ENCODE measurements at places on chromosomes 13 and 19.

DNA sequence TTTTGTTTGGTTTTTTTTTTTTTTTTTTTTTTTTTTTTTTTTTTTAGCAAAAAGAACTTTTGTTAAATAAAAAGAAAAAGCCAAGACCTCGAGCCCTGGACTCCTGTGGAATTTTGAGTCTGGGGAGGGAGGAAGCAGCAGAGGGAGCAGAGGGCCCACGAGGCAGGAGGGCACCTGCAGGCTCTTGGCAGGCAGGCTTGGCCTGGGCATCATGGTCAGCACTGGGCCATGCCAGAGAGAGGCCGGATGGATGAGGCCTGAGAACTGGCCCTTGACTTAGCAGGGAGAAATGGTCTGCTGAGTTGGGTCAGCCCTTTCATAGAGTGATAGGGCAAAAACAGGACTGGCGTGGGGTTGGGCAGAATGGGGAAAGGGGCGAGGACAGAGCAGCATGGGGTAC, 100.4 kb downstream of the GPR12 start:
- no peaks in the 10 kb centered on the region for H3K36me3 ChIP-seq
- H3K27me3 ChIP-seq, result no peaks in the 10 kb centered on the region
- no peak for DNase-seq
- H3K27ac ChIP-seq, result no peak overlapping the region
- no peaks in the 10 kb centered on the region for H3K4me1 ChIP-seq

GRCh38 chr19:29841559-29842367, 30.0 kb downstream of the CCNE1 start:
- H3K27ac ChIP-seq, result no peak overlapping the region
- H3K27me3 ChIP-seq, result no peaks in the 10 kb centered on the region

DNA sequence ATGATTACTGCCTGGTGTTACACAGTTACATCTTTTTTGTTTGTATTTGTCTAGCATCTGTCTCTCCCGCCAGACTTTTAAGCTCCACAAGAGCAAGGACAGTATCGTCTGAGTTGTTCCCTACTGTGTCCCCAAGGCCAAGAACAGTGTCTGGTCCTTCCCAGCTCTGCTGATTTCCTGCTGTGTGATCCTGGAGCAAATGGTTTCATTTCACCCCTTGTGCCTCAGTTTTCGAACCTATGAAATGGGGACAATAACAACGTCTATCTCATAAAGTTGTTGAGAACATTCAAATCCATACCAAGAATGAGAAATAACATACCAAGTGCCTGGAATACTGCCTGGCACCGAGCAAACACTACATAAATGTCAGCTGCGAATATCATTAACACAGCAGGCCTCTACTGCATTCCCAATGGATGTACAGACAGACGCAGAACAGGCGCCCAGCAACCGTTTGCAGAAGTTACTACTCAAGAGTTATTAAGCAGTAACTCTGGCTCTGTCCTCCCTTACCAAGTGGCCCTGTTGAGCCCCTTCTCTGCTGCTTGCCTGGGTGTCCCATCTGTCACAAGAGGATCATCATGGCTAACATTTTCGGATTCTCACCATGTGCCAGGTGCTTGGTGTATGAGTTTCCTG, 11.4 kb downstream of the XRCC1 start:
- H3K27ac ChIP-seq, result no peak overlapping the region
- no peak overlapping the region for H3K4me3 ChIP-seq
- no peaks in the 10 kb centered on the region for H3K27me3 ChIP-seq
- no peaks in the 10 kb centered on the region for H3K4me1 ChIP-seq

- no peaks in the 10 kb centered on the region for H3K36me3 ChIP-seq
- H3K4me1 ChIP-seq, result peaks cover 10% of the 10 kb centered on the region
- no peak overlapping the region for H3K4me3 ChIP-seq
- no peak overlapping the region for H3K27ac ChIP-seq
Observed at GRCh38 chr13:109331011-109331433, 455.4 kb downstream of the IRS2 start.

- H3K27ac ChIP-seq, result no peak overlapping the region
- no peaks in the 10 kb centered on the region for H3K27me3 ChIP-seq
- no peaks in the 10 kb centered on the region for H3K36me3 ChIP-seq
- H3K4me1 ChIP-seq, result no peaks in the 10 kb centered on the region
- no peak for DNase-seq
- H3K4me3 ChIP-seq, result no peak overlapping the region
Observed at GRCh38 chr13:88761145-88761544, 1090.0 kb downstream of the SLITRK5 start.

- H3K4me1 ChIP-seq, result no peaks in the 10 kb centered on the region
- no peak overlapping the region for H3K27ac ChIP-seq
- H3K4me3 ChIP-seq, result no peak overlapping the region
- H3K36me3 ChIP-seq, result no peaks in the 10 kb centered on the region
Observed at GRCh38 chr13:45542878-45543277, 72.7 kb downstream of the ERICH6B start.

- no peaks in the 10 kb centered on the region for H3K4me1 ChIP-seq
- H3K4me3 ChIP-seq, result no peak overlapping the region
- no peak for DNase-seq
- peaks cover 37% of the 10 kb centered on the region for H3K36me3 ChIP-seq
Observed at GRCh38 chr19:10818301-10819123, 17.5 kb downstream of the TMED1 start.

DNA sequence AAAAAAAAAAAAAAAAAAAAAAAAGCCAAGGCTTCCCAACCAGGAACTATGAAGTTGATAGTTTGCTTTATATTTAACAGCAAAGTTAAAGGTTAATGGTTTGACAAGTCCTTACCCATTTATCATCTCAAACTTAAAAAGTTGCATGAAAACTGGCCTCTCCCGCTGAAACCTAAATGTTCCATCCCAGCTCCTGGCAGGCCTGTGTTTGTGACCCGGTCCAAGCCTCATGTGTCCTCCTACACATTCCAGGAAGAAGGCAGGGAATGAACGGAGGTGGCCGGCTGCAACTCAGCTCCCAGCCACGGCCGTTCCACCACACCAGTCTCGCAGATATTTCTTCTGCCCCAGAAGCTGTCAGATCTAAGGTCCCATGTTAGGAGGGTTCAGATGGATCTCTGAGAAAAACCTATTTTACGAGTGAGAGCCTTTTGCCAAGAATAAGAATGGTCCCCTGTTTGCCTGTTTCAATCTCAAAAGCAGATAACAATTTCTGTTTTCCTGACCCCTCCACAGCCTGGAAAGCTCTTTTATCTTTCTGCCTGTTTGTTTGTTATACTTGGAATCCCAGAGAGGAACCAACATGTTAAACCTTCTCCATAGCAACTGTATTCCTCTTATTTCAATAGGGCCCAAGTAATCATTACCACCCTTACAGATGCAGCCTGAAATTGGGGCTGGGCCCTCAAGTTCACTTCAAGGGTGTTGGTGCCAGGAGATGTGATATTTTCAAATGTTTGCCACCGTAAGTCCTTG, 56.5 kb downstream of the KCTD12 start:
- no peak for DNase-seq
- H3K4me3 ChIP-seq, result no peak overlapping the region
- no peaks in the 10 kb centered on the region for H3K36me3 ChIP-seq
- no peaks in the 10 kb centered on the region for H3K27me3 ChIP-seq

GRCh38 chr13:93922063-93922855, 557.2 kb downstream of the DCT start:
- no peaks in the 10 kb centered on the region for H3K27me3 ChIP-seq
- no peak overlapping the region for H3K4me3 ChIP-seq
- H3K27ac ChIP-seq, result no peak overlapping the region
- H3K36me3 ChIP-seq, result no peaks in the 10 kb centered on the region
- no peaks in the 10 kb centered on the region for H3K4me1 ChIP-seq

GRCh38 chr13:110445722-110446574, 115.6 kb downstream of the RAB20 start:
- H3K4me1 ChIP-seq, result peaks cover 68% of the 10 kb centered on the region
- peak overlapping the region; percentile 95 for H3K27ac ChIP-seq
- H3K36me3 ChIP-seq, result peaks cover 47% of the 10 kb centered on the region
- H3K4me3 ChIP-seq, result no peak overlapping the region
- no peak for DNase-seq

- no peaks in the 10 kb centered on the region for H3K36me3 ChIP-seq
- no peaks in the 10 kb centered on the region for H3K4me1 ChIP-seq
- DNase-seq, result no peak
- H3K27ac ChIP-seq, result no peak overlapping the region
- no peak overlapping the region for H3K4me3 ChIP-seq
Observed at GRCh38 chr13:28067491-28067890, 32.9 kb downstream of the FLT3 start.

- H3K27ac ChIP-seq, result peak overlapping the region; percentile 49
- peaks cover 14% of the 10 kb centered on the region for H3K4me1 ChIP-seq
- H3K27me3 ChIP-seq, result no peaks in the 10 kb centered on the region
- no peak overlapping the region for H3K4me3 ChIP-seq
- no peaks in the 10 kb centered on the region for H3K36me3 ChIP-seq
- DNase-seq, result no peak
Observed at GRCh38 chr13:31749929-31750328, 10.6 kb downstream of the RXFP2 start.

DNA sequence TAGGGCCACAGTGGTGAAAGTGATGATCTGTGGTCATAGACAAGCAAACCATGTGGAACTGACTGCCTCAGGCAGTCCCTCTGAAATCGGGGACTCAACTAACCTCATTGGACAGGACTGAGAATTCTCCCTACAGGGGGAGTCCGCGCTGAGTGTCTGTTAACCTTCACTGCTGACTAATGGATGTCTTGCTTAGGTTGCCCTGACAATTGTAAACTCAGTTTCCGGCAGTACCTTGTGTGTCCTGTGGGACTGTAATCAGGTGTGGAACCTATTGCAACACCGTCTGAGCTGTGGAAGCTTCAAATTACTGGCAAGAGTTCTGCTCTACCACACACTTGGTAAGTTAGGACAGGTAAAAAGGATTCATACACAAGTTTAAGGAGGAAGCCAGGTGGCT, 21.8 kb downstream of the ZNF77 start:
- H3K4me3 ChIP-seq, result no peak overlapping the region
- peaks cover 11% of the 10 kb centered on the region for H3K4me1 ChIP-seq
- DNase-seq, result no peak
- peaks cover 22% of the 10 kb centered on the region for H3K36me3 ChIP-seq
- H3K27me3 ChIP-seq, result no peaks in the 10 kb centered on the region
- H3K27ac ChIP-seq, result peak overlapping the region; percentile 35

GRCh38 chr19:618247-618619, 15.1 kb downstream of the POLRMT start:
- no peaks in the 10 kb centered on the region for H3K4me1 ChIP-seq
- DNase-seq, result no peak
- no peak overlapping the region for H3K4me3 ChIP-seq
- no peak overlapping the region for H3K27ac ChIP-seq
- H3K36me3 ChIP-seq, result peaks cover 4% of the 10 kb centered on the region

- peaks cover 98% of the 10 kb centered on the region for H3K36me3 ChIP-seq
- H3K4me3 ChIP-seq, result no peak overlapping the region
- DNase-seq, result no peak
- no peaks in the 10 kb centered on the region for H3K27me3 ChIP-seq
- H3K4me1 ChIP-seq, result peaks cover 2% of the 10 kb centered on the region
- H3K27ac ChIP-seq, result no peak overlapping the region
Observed at GRCh38 chr13:48258002-48258401, 25.0 kb downstream of the ITM2B start.

DNA sequence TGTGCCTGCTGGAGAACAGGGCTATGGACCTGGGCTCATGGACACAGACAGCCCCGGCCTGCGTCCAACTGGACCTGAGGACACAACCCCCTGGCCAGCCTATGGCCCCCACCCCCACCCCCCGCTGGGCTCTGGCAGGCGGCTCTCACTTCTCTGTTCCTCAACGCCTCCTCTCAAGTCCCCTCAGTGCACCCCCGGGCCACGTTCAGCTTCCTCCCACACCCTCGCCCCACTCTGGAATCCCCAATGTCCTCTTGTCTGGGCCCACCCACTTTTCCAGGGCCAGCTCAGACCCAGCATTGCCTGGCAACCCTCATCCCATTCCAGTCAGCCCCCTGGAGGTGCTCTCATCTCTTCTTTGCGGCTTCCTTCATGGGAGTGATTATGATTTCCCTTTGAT, 130.2 kb upstream of the SPACA7 start:
- no peaks in the 10 kb centered on the region for H3K36me3 ChIP-seq
- no peak overlapping the region for H3K4me3 ChIP-seq
- H3K27ac ChIP-seq, result no peak overlapping the region
- DNase-seq, result no peak
- H3K27me3 ChIP-seq, result peaks cover 4% of the 10 kb centered on the region

GRCh38 chr19:30788105-30788765, 416.1 kb downstream of the ZNF536 start:
- no peak overlapping the region for H3K4me3 ChIP-seq
- no peak overlapping the region for H3K27ac ChIP-seq
- H3K4me1 ChIP-seq, result no peaks in the 10 kb centered on the region
- no peaks in the 10 kb centered on the region for H3K36me3 ChIP-seq

GRCh38 chr13:51770681-51771417, 33.1 kb downstream of the DHRS12 start:
- no peaks in the 10 kb centered on the region for H3K27me3 ChIP-seq
- H3K36me3 ChIP-seq, result peaks cover 9% of the 10 kb centered on the region
- no peak for DNase-seq

DNA sequence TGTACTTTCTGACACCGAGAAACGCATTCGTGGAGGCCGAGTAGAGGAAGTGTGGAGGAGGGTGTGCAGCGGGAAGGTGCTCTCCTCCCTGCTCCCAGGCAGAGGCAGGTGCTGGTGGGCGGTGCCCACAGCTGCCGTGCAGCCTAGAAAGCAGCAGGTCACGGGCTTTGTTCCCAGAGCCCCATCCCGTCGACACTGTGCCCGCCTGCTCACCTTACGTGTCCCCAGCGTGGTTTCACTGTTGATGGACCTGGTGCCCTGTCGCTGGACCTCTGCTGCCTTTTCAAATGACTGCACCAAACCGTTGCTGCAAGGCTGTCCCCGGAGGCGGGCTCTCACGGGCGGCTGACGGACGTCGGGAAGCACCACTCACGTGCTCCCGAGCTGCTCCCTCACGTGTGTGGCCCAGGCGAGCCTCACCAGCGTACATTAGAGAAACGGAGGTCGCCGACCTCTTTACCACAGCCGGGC, 20.8 kb downstream of the PLEKHJ1 start:
- no peak for DNase-seq
- H3K36me3 ChIP-seq, result peaks cover 75% of the 10 kb centered on the region
- H3K27me3 ChIP-seq, result no peaks in the 10 kb centered on the region
- no peak overlapping the region for H3K27ac ChIP-seq
- no peak overlapping the region for H3K4me3 ChIP-seq

GRCh38 chr13:40200273-40200978, 466.0 kb downstream of the FOXO1 start:
- no peak for DNase-seq
- H3K36me3 ChIP-seq, result no peaks in the 10 kb centered on the region
- no peaks in the 10 kb centered on the region for H3K27me3 ChIP-seq
- no peak overlapping the region for H3K27ac ChIP-seq

- no peaks in the 10 kb centered on the region for H3K27me3 ChIP-seq
- H3K4me3 ChIP-seq, result peak overlapping the region; percentile 48
- peak overlapping the region; percentile 69 for H3K27ac ChIP-seq
- no peaks in the 10 kb centered on the region for H3K36me3 ChIP-seq
- peaks cover 30% of the 10 kb centered on the region for H3K4me1 ChIP-seq
- no peak for DNase-seq
Observed at GRCh38 chr13:28719227-28720055, 671 bp upstream of the SLC46A3 start.

DNA sequence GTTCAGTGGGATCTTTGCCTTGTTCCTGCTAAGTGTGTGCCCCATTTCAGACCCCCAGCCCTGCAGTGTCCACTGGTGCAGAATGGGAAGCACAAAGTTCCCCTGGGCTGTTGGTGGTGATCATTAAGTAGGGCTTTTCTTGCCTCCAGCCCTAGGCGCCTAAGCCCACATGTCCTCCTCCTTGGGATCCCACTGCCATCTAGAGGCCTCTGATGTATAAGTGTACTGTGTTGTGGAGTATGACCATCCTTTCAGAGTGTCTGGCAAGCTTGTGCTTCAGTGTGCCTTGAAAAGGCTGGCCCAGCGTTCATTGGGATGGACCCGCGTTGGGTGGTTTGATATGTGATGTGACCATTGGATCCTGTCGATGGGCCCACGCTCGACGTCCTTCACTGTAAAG, 71.2 kb downstream of the WASF3 start:
- H3K36me3 ChIP-seq, result no peaks in the 10 kb centered on the region
- DNase-seq, result no peak
- H3K4me1 ChIP-seq, result no peaks in the 10 kb centered on the region
- no peak overlapping the region for H3K4me3 ChIP-seq
- H3K27me3 ChIP-seq, result no peaks in the 10 kb centered on the region

All from RWPE2 (cell line).